ENCODE measurements at places on chromosomes 3 and 15.

DNA sequence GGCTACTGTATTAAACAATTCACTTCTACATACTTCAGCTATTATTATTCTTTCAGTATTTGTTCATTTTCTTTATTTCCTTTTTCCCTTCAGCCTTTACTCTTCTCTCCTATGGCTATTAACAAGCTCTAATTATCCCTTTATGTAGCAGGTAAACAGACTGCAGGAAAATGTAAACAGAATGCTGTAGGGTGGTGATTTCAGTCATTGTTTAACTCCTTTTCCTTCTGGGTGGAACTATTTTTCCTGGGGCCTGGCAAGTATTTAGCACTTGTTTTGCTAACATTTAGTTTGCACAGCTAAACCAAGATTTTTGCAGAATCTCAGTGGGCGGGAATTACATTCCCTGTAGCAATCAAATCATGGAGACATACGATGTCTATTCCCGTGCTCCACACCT is 14.4 kb downstream of the RARB start:
- DNase-seq, result no peak

DNA sequence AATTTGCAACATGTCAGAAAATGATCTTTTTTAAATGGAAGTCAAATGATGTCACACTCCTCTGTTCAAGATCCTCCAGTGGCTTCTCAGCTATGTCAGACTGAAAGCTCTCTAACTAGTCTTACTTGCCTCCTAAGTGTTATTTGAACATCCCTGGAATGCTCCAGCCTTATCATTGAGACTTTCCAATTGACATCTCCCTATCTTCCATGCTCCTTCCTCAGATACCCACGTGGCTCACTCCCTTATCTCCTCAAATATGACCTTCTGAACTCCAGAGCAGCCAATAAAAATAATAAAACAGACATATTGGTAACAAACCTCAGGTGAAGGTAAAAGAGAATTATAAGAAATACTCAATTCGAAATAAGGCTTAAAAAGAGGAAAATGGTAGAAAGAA is 25.5 kb upstream of the AADAC start:
- DNase-seq, result no peak

- DNase-seq, result no peak
These were observed 31.8 kb upstream of the SFMBT1 start for GRCh38 chr3:53077476-53078220.

DNA sequence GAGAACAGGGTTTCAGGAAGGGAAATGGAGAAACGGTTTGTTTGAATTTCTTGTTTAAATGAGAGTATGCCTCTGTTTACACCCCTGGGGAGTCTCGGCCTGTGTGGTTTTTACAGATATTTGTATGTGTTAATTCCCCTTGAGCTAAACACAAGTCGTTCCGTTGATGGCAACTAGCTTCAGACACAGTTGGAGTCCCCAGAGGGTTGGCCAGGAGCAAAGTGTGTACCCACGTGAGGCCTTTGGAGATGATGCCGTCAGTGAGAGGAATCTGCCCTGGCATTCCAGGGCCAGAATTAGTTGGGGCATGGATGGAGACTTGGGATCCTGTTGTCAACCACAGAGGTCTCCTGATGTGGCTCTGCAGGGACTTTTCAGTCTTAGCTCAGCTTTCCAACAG is 44.0 kb downstream of the CEMIP start:
- DNase-seq, result no peak

GRCh38 chr3:15492847-15493360 is 28.6 kb downstream of the COLQ start:
- no peak for DNase-seq

Measured in SJCRH30 (cell line).